ENCODE measurements at places on chromosomes 13 and 19. TPM values are rescaled to one million over a fixed set of nuclear protein-coding genes. Genes with fewer than 3 reads are reported as not detected.

Gene MADCAM1
- total RNA-seq: 1.0 TPM

Gene EXOC3L2
- total RNA-seq: not detected

Gene EDNRB
- not detected for total RNA-seq

Gene TUBB4A
- total RNA-seq: 8.7 TPM

Gene ERICH6B
- total RNA-seq: not detected

Gene APOC1
- total RNA-seq: 12.7 TPM

Gene ZNF571
- 5.9 TPM for total RNA-seq

Gene SOX1
- not detected for total RNA-seq

Gene VSIG10L
- total RNA-seq: 0.94 TPM

Gene TEAD2
- total RNA-seq: not detected

Data from activated naive CD8-positive, alpha-beta T cell treated with anti-CD3 and anti-CD28 coated beads, Interleukin-2, amount 10 ng/mL, durations not matched to agents 7 days and 5 days (primary cell).